ENCODE measurements at places on chromosomes 1 and 21. TPM values are rescaled to one million over a fixed set of nuclear protein-coding genes. Genes with fewer than 3 reads are reported as not detected.

Gene PDE4B
- 18.0 TPM for polyA plus RNA-seq

Gene PIGR
- polyA plus RNA-seq, result 0.04 TPM

Gene NPL
- 10.4 TPM for polyA plus RNA-seq

Gene RIPPLY3
- 0.17 TPM for polyA plus RNA-seq

Gene B4GALT2
- polyA plus RNA-seq, result 41.5 TPM

Gene SYF2
- polyA plus RNA-seq, result 54.1 TPM

Gene ITLN2
- polyA plus RNA-seq, result not detected

Gene GBP7
- not detected for polyA plus RNA-seq

Gene ZNF648
- not detected for polyA plus RNA-seq

Gene AUNIP
- 0.92 TPM for polyA plus RNA-seq

Gene FLAD1
- 20.6 TPM for polyA plus RNA-seq

Gene ADAM30
- not detected for polyA plus RNA-seq

GRCh38 chr1:115313182-115313581 lies 24.9 kb downstream of the NGF start:
- DNase-seq, result no peak

DNA sequence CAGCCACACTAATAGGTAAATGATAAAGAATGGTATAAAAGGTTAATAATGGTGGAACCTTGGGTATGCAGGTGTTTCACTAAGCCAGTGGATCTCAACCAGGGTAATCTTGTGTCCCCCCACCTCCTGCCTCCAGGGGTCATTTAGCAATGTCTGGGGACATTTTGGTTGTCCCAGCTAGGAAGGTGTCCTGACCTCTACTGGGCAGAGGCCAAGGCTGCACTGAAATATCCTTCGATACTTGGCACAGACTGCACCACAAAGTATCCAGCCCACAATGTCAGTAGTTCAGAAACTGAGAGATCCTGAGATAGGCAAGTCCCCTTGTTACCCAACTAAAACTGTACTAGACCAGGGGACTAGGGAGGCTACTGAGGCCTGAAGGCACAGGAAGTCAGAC lies 113.6 kb upstream of the TIAM1 start:
- DNase-seq, result no peak

DNA sequence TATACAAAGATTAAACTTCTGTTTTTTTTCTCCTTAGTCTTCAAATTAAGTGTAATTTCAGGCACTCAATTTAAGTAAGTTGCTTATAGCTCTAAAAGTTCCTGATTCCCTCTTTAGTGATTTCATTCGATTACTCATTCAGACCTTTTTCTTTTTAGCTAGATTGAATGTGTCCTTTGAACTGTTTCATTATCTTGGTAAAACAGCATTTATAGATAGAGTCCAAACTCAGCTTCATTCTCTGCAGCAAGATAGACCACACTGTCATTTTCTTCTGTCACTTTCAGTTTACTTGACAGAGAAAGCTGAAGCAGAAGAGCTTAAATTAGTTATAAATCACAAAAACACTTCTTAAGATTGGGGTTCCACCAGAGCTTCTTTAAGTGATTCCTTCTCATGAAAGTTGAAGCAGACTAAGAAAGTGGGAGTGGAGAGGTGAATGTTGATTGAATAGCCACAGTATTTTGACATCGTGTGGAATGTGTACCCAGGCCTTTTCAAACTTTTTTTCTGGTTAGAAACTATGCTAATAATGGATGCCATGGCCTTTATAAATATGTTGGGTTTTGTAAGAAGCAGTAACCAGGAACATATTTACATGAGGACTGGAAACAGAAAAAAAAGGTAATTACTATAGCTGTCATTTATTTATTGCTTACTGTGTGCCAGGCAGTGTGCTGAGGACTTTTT lies 52.2 kb downstream of the ZBTB40 start:
- DNase-seq, result no peak

DNA sequence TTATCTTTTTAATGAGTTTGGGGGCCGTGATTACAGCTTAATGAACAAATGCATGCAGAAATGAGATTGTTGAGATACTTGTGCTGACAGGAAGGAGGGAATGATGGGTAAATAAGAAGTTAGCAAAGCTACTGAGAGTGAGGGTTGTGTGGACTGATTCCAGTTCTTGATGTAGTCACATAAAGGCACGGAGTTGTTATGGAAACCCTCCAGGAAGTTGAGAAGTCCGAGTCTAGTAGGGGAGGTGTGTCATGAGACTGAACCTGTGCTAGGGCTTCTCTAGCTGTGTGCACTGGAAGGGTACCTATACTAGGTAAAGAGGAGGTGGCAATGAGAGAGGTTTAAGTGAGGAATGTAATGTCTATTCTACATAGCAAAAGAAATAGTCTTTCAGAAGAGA lies 475.7 kb downstream of the USP25 start:
- DNase-seq, result no peak

- DNase-seq, result peak; percentile 19
Observed at GRCh38 chr1:160665330-160666078, 18.7 kb upstream of the SLAMF1 start.

- no peak for DNase-seq
Observed at GRCh38 chr1:43699281-43699680, 8.1 kb upstream of the ST3GAL3 start.

DNA sequence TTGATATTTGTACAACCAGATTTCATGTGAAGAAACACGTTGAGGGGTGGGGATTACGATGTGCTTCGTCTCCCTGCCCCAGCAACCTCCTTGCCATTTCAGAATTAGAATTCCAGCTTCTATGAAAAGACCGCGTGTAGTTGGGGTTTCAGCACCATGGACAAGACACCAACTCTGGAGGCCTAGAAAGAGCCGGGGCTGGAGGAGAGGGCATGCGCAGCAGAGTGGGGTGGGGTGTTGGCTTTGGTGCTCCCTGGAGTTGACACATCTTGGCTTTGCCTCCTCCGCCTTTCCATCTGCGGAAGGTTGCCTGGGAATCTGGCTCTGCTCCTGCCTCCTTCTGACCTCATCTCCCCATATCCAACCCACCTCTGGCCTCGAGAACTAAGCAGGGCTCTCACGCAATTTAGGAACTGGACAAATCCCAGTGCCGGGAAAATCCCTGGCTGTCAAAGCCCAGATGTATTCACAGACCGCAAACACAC lies 11.8 kb downstream of the HTR6 start:
- DNase-seq, result peak; percentile 70

GRCh38 chr1:168932539-168932938 lies 174.0 kb upstream of the ATP1B1 start:
- DNase-seq, result no peak

- DNase-seq, result no peak
Observed at GRCh38 chr21:29382030-29382654, 83.4 kb downstream of the BACH1 start.

GRCh38 chr1:65062339-65062738 lies 85.7 kb upstream of the AK4 start:
- DNase-seq, result no peak

GRCh38 chr1:207014728-207015127 lies 17.8 kb downstream of the C1orf116 start:
- no peak for DNase-seq

GRCh38 chr1:85692730-85693314 lies 15.4 kb downstream of the ZNHIT6 start:
- DNase-seq, result no peak

- DNase-seq, result no peak
Observed at GRCh38 chr1:112511897-112512296, 3.1 kb downstream of the WNT2B start.

DNA sequence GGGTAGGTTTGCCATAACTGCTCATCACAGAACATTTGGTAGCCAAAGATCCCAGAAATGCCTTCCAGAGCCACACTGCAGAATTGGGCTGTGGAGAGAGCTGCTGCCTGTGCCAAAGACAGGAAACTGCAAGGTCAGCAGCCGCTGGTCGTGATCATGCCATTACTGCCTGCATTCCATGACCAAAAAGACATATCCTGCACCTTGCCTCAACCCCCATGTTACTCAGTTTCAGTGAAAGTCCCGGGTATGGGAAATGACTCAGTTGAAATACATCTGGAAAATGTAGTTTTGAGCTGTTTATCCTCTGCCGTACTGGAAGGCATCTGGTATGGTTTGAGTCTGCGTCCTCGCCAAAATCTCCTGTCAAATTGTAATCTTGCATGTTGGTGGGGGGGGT lies 161.7 kb downstream of the FCRL5 start:
- DNase-seq, result no peak

DNA sequence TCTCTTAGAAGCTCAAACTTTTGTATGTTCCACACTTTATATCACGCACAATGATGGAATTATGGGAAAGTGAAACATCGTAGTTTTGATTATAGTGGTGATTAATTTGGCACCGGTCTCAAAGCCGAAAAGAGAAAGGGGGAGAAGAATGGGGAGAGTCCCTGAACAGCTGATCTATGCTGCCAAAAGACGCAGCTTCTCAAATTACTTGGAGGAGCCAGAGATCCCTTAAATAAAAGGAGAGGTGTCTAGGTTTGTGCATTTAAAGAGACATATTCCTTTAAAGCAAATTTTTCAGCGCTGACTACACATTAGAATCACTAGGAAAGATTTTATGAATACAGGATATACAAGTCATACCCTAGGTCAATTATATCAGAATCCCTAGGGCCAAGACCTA lies 599.6 kb upstream of the ADAMTS5 start:
- no peak for DNase-seq

DNA sequence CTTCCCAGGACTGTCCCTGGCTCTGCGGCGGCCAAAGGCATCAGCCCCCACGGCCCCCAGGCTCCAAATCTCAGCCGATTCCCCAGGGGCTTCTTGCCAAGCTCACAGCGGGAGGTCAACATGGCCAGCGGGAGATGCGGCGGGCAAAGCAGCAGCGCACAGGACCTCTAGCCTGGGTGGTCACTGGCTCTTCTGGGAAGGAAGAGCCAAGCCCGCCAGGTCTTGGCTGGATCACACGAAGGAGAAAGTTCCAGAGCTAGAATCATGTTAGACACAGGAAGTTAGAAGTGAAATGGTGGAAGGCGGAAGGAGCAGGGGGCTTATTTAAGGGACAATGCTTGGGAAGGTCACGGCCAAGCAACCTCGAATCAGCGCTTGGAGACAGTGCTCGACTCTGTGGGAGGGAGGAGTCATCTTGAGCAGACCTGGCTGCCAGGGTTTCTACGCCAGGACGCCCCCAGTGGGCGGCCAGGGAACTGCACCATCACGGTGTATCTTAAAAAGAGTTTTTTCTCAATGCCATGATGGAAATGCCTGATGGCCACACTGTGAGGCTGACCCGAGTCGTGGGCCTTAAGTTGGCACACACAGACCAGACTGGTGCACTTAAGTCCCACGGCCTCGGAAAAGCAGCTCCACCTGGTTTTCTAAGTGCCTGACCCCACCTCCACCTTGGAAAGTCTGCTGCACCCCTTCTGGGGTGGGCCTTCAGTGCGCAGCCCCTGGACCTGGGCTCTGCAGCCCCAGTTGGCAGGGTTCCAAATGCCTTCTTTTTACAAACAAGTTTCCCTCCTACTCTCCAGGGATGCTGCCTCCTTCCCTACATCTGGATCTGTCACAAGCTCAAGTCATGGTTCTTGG lies 29.3 kb downstream of the SLC66A1 start:
- DNase-seq, result peak; percentile 76

GRCh38 chr1:161304927-161305866 lies 4.6 kb downstream of the MPZ start:
- no peak for DNase-seq

- DNase-seq, result no peak
Observed at GRCh38 chr1:168726281-168726680, 2.7 kb downstream of the DPT start.

GRCh38 chr1:6803357-6803756 lies 18.1 kb downstream of the CAMTA1 start:
- DNase-seq, result no peak

DNA sequence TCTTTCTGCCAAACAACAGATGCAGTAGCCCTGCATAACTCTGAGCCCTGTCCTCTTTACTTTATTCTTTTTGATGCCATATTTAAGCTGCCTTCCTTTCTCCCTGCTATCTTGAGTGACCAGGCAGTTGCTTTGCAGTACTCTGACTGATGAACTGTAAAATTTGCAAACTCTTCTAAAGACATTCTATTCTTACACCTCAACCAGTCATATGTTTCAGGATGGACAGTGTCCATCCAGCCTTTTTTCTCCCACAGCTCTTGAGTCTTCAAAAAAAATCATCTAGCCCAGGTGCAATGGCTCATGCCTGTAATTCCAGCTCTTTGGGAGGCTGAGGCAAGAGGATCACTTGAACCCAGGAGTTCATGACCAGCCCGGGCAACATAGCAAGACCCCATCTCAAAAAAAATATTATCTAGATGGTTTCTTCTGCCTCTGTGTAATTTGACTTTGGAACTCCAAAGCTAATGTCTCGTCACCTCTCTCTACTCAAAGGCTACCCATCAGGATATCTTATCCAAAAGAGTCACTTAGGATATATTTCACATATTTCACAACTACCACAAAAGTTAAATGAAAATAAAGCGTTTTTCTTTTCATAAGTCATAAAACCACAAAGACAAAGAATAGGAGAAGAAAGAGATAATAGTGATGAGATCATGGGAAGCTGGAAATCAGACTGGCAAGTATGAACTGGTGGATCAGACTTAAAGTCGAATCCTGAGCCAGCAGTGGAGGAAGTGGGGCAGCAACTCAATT lies 54.6 kb upstream of the IPO9 start:
- DNase-seq, result no peak

- no peak for DNase-seq
Observed at GRCh38 chr1:206753141-206753540, 17.4 kb upstream of the IL19 start.

DNA sequence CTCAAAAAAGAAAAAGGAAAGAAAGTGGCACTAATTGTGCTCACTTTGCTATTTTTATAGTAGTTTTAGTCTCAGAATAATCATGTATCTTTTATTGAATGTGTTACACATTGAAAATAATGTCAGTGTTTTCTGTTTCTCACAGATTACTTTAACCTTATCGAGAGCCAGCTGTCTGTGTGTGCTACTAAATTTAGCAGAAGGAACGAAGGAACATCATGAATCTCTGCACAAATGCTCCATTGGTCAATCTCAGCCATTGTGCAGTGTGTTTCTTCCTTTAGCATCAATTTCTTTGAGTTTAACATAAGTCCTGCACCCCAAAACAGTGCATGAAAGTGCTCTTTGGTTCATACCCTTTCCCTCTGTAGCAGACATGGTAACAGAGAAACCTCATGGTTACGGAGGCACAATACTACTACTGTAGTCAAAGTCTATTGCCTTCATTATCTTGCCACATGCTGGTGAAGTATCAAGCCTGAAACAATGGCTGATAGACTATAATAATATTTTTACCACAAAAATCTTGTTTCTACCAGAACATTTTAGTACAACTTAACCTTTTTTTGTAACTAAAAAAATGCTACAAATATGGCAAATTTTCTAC lies 310.0 kb downstream of the HMCN1 start:
- no peak for DNase-seq

DNA sequence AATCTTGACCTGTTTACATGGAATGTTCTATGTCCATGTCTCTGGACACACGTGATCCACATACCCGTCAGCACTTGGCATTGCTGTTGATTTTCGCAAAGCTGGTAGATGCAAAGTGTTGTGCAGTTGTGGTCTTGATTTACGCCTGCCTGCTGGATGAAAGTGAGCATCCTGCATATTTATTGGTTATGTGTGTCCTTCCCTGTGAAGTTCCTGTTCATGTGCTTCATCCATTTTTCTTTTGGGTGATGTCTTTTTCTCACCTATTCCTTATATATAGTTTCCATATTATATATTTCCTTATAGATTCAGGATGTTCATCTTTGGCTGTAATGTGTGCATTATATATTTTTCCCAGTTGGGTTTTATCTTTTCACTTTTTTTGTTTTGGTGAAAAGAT lies 6.5 kb downstream of the AGPAT3 start:
- no peak for DNase-seq
